ENCODE measurements at places on chromosomes 5 and 9.
A peak's percentile ranks its signal among the peaks of the same experiment; 100 is the strongest.

DNA sequence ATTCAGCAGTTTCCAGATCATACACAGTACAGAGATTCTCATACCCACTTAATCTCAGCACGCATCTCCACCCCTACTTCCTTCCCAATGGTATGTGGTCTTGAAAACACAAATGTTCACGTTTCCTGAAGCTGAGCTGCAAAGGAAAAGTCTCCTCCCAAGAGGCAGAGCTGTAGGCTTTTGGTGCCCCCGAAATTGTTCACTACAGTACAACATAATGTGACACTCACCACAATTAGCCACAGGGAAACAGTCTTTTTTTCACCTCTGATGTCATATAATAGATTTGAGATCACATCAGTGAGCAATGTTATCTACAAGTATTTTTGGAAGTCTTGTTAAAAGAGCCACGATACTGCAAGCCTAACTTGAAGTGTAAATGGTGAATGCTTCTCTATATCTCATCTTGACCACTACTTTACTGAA is 40.2 kb downstream of the NFIB start:
- no peak for DNase-seq

GRCh38 chr5:168186289-168187074 is 105.0 kb upstream of the WWC1 start:
- no peak for DNase-seq

- DNase-seq, result no peak
These were observed 53.3 kb upstream of the ANGPTL2 start for GRCh38 chr9:127175764-127176163.

GRCh38 chr9:91247278-91247677 is 114.4 kb downstream of the AUH start:
- DNase-seq, result no peak

- no peak for DNase-seq
These were observed 31.9 kb downstream of the PALM2AKAP2 start for GRCh38 chr9:109811876-109812275.

DNA sequence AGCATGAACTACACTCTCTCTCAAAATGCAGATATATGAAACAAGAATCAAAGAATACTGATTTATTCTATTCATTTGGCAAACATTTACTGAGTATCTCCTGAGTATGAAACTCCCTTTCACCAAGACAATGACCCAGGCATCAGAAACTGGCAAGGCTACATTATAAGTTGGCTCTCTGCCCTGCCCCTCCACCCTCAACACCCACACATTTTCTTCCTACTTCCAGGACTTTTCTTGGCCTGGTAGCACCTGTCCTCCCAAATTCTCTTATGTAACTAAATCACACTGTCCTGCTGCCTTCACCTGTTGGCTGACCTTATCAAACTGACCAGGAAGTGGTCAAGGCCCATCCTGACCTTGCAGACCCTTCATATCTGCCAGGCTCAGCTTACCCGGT is 3.5 kb downstream of the RASEF start:
- no peak for DNase-seq

- DNase-seq, result peak; percentile 16
These were observed 156.5 kb upstream of the NFIL3 start for GRCh38 chr9:91580136-91580535.

- DNase-seq, result peak; percentile 59
These were observed 28.1 kb downstream of the LMNB1 start for GRCh38 chr5:126805063-126805462.

- DNase-seq, result no peak
These were observed 33.4 kb downstream of the STOM start for GRCh38 chr9:121336665-121337064.

- DNase-seq, result peak; percentile 82
These were observed 55.1 kb downstream of the ABCA1 start for GRCh38 chr9:104872656-104873488.

GRCh38 chr5:93165559-93165958 is 415.5 kb downstream of the NR2F1-AS1 start:
- no peak for DNase-seq

DNA sequence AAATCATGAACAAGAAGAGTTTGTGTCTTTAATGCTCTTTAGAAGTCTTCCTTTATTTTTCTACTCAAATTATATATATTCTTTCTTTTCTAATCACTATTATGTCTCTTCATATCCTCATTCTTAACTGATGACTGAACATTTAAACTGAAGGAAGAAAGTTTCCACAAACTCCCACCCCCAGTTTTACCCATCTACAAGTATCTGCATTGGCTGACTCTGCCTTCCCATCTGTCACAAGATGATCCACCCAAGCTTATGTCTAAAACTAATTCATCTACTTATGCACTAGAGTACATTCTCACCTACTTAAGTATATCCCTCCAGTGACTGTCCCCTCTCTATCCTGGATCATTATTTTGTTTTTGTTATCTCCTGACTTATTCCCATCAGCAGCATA is 344.5 kb downstream of the PRR16 start:
- DNase-seq, result no peak

DNA sequence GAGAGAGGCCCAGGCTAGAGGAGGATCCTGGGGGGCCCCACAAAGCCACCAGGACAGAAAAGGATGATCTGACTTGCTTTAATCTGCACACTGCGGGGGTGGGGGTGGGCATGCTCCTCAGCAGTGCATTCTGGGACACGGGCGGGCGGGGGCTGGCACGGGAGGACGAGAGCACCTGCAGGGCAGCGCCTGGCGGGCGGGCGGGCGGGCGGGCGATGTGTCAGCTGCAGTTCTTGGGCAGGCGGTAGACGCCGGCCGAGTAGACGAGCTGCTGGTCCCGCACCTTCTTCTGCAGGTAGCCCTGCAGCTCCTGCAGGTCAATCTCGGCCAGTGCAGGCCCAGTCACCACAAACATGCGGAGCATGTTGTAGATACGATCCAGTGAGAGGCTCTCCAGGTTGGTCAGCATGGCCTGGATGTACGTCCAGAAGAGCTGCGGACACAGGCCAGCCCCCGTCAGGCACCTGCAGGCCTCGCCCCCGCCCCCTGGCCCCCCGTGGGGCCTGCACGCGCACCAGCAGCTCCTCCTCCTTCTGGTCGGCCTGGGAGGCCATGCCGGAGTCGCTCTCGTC is 3.0 kb upstream of the TMEM210 start:
- no peak for DNase-seq

- peak; percentile 94 for DNase-seq
These were observed 62.3 kb downstream of the LHFPL2 start for GRCh38 chr5:78586251-78586650.

- no peak for DNase-seq
These were observed 40.8 kb downstream of the PRDM6 start for GRCh38 chr5:123129811-123130210.

DNA sequence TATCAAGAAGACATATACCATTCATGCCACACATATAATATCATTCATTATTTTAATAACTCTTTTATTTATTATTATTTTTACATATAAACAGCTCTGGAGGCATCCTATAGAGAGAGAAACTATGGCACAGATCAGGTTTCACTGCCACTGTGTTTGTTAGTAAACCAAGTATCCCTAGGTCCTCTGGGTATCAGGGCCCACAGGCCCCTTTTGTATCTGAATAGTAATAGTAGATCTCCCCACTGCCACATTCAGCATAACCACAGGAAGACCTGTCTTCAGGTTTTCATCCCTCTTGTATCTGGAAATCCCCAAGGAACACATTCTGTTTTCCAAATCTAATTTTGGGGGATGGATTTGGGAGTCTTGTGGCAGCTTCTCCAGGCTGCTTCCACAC is 94.0 kb downstream of the SPATA31D1 start:
- DNase-seq, result no peak

DNA sequence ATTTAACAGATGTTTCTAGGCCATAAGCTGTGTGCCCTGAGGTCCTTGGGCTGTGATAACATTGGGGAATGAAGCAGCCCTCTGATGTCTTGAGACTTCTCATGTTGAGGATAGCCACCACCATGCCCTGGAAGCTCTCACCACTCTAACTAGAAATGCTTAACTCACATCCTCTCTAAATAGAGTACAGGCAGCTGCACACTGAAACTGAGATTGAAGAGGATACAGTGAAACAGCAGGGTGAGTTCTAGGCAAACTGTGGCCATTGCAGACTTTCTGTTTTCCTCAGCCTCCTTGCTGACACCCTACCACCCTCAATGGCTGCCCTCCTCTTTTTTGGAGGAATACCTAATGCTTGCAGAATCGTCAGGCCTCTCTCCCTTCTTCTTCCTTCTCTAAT is 22.4 kb downstream of the UTP15 start:
- no peak for DNase-seq

DNA sequence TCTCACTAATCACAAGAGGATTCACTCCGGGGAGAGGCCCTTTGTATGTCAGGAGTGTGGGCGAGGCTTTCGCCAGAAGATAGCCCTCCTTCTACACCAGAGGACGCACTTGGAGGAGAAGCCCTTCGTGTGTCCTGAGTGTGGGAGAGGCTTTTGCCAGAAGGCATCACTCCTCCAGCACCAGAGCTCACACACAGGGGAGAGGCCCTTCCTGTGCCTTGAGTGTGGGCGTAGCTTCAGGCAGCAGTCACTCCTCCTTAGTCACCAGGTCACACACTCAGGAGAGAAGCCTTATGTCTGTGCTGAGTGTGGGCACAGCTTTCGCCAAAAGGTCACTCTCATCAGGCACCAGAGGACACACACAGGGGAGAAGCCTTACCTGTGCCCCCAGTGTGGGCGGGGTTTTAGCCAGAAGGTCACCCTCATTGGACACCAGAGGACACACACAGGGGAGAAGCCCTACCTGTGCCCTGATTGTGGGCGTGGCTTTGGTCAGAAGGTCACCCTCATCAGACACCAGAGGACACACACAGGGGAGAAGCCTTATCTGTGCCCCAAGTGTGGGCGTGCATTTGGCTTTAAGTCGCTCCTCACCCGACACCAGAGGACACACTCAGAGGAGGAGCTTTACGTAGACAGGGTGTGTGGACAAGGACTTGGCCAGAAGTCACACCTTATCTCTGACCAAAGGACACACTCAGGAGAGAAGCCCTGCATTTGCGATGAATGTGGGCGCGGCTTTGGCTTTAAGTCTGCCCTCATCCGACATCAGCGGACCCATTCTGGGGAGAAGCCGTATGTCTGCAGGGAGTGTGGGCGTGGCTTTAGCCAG is 27.8 kb downstream of the NUTM2F start:
- no peak for DNase-seq

- DNase-seq, result no peak
These were observed 6.1 kb downstream of the CA9 start for GRCh38 chr9:35679766-35680330.

- no peak for DNase-seq
These were observed 113.0 kb downstream of the UGCG start for GRCh38 chr9:112009656-112010055.

GRCh38 chr5:164341056-164341619 is 835.7 kb downstream of the MAT2B start:
- no peak for DNase-seq

- no peak for DNase-seq
These were observed 68.9 kb downstream of the RASEF start for GRCh38 chr9:82993856-82994605.

DNA sequence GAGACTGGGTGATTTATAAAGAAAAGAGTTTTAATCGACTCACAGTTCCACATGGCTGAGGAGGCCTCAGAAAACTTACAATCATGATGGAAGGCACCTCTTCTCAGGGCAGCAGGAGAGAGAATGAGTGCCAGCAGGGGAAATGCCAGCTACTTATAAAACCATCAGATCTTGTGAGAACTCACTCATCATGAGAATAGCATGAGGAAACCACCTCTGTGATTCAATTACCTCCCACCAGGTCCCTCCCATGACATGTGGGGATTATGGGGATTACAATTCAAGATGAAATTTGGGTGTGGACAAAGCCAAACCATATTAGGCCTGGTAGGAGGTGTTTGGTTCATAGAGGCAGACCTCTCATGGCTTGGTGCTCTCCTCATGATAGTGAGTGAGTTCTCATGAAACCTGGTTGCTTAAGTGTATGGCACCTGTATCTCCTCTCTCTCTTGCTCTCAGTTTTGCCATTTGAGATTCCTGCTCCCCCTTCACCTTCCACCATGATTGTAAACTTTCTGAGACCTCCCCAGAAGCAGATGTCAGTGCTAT is 39.8 kb downstream of the GAPT start:
- no peak for DNase-seq

DNA sequence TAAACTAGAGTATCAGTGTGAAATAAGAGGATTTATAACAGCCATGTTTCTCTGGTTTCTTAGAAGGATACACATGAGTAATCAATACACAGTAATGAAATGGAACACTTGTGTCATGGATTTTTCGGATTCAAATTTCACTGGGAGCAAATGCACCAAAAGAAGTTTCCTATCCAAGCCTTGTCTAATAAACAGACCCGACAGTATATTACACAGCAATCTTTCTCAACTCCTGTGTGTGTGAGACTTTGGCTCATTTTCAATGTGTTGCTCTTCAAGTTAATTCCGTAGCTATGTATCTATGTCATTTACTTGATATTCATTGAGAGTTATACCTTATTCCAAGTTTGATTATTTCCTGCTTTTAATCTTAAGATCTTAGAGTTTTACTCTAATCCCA is 930.2 kb downstream of the MAT2B start:
- no peak for DNase-seq

- DNase-seq, result no peak
These were observed 71.8 kb downstream of the ANGPTL2 start for GRCh38 chr9:127050591-127051001.

DNA sequence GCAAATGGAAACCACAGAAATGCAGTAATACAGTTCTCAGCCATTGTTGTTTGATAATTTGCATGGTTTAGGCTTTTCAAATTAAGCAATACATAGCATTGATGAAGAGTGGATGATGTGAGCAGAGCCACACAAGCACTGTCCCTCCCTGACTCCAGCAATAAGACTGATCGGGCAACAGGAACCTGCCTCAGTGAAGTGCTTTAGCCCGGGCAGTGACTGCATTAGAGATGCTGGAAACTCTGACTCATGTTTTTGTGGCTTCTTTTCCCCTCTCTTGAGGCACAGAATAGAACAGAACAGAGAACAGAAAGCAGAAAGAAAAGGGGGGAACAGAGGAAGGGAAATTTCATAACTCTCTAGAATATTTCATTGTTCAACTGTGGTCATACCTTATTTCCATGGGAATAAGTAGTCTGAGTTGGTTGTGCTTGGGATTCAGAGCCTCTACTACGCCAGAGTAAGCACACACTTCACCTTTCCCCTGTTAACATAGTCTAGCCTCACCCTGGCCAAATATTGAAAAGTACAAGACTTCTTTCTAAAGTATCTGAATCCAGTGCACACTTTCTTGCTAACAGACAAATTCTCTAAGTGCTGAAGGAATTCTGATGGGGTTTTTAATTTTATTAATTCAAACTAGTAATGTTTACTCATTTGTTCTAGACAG is 164.8 kb upstream of the VCAN start:
- DNase-seq, result peak; percentile 77

- no peak for DNase-seq
These were observed 76.3 kb upstream of the BARHL1 start for GRCh38 chr9:132505991-132506655.

Data from fibroblast of skin of left quadriceps (primary cell).